ENCODE measurements at places on chromosomes 11 and 22. TPM values are rescaled to one million over a fixed set of nuclear protein-coding genes. Genes with fewer than 3 reads are reported as not detected.

GRCh38 chr11:107563702-107564101, 1.8 kb downstream of the ALKBH8 start:
- no peak overlapping the region for H3K27ac ChIP-seq
- H3K27me3 ChIP-seq: no peaks in the 10 kb centered on the region
- no peak for DNase-seq
- peaks cover 35% of the 10 kb centered on the region for H3K4me1 ChIP-seq
- no peak overlapping the region for H3K4me3 ChIP-seq
- H3K36me3 ChIP-seq: peaks cover 16% of the 10 kb centered on the region

Gene OR2AG1
- not detected for total RNA-seq

- no peak for DNase-seq
- H3K27ac ChIP-seq: no peak overlapping the region
- H3K36me3 ChIP-seq: no peaks in the 10 kb centered on the region
These were observed 46.7 kb downstream of the ABTB2 start for GRCh38 chr11:34311126-34311525.

Gene OR5A1
- not detected for total RNA-seq

DNA sequence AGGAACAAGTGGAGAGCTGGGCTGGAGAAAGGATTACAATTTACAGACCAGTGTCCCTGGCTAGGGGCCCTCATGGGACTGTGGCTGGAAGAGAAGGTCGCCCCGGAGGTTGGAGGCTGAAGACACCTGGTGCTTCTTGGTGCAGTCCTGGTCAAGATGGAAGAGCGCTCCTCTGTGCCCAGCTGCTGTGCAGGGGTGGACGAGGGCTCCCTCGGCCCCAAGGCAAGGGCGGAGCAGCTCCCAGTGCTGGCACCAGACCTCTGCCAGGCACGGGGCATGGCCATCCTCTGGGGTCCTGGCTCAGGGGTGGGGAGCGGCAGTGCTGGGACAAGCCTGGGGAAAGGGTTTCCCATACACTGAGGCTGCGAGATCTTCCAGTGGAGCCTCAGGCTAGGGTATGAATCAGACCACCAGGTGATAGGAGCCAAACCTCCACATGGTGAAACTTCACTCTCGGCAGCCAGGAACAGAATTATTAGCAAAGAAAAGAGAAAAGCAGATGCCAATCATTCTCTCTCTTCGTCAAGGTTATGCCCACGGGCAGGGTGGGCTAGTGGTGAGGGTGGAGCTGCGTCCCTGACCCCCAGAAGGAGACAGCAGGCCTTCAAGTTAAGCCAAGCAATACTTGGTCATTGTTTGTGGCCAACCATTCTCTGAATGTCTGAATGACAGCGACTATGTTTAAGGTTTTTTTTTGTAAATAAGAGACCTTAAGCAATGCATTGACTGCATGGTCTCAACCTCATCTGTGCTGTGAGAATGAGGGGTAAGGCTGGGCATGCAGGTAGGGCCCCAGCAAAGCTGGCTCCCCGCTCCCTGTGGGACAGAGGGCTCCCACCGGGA, 32.1 kb downstream of the PPM1F start:
- H3K4me3 ChIP-seq: no peak overlapping the region
- DNase-seq: no peak
- no peaks in the 10 kb centered on the region for H3K4me1 ChIP-seq
- no peak overlapping the region for H3K27ac ChIP-seq
- no peaks in the 10 kb centered on the region for H3K27me3 ChIP-seq

- H3K27ac ChIP-seq: no peak overlapping the region
- no peak overlapping the region for H3K4me3 ChIP-seq
- peaks cover 28% of the 10 kb centered on the region for H3K27me3 ChIP-seq
- peaks cover 19% of the 10 kb centered on the region for H3K4me1 ChIP-seq
These were observed 39.2 kb downstream of the CD6 start for GRCh38 chr11:61010466-61011228.
